ENCODE measurements at places on chromosomes 11 and 22.

DNA sequence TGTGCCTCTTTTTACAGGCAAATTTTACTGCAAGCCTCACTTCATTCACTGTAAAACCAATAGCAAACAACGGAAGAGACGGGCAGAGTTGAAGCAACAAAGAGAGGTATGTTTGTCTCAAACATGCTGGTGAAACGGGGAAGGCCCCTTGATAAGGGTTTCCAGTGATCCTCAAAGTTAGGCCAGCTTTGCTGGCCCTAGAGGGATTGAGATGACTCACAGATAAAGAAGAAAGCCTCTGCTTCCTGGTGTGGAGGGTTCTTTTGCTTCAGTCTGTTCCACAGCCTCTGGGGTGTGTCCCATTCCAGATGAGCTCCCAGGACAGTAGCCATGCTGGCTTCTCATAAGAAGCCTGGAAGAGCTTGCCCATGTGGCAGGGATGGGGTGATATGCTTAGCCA is 118.9 kb upstream of the PARVA start:
- DNase-seq, result peak; percentile 71

- no peak for DNase-seq
Observed at GRCh38 chr22:38942702-38943101, 14.7 kb upstream of the APOBEC3A start.

DNA sequence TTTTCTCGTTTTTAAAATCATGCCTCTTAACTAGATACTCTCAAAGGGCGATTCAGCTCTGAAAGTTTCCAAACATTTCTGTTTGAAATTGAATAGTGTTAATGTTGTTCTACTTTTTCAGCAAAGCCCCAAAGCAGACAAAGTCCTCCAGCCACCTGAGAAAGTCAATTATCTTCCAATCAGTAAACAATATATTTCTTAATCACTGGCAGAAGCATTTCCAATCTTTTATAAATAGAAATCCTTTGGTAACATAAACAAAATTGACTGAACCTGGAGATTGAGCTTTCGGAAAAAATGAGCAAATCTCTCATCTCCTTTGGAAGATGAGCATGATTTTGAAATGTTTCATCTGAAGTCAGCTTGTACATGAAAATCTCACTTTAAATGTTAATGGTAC is 84.4 kb upstream of the FIBIN start:
- DNase-seq, result no peak

DNA sequence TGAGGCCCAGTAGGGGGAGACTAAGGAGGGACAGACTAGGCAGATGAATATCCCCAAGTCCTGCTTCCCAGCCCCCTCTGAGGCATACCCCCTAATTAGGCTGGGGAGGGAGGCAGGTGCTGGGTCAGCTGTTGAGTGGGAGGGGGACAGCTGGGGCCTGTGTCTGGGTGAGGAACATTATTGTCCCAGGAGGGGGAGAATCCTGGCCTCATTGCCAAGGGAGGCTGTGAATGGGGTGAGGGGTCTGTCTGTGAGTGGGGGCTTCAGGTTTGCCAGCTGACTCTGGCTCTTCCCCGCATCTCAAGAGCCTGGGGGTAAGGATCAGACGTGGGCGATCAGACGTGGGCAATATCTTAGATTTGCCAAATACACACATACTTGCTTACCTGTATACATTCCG is 2.1 kb downstream of the INPPL1 start:
- DNase-seq, result no peak

- no peak for DNase-seq
Observed at GRCh38 chr22:22895776-22896445, 8.3 kb downstream of the IGLL5 start.

GRCh38 chr11:28981381-28981780 is 873.2 kb downstream of the METTL15 start:
- DNase-seq, result peak; percentile 52

DNA sequence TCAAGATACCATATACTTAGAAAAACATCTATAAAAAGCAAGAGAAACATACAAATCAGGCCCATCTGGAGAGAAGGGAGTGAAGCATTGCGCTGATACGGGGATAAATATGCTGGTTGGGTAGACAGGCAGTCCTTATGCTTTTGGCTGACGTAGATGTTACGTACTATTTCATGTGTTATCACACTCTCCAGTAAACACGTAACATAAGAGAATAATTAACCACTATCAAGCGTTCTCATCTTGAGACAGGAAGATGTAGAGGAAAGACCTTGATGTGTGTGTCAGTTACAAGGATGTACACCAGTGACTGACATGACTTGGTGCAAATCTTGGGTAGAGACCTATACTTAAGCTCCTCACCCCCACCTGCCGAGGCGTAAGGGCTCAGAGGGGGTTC is 86.7 kb upstream of the PRODH start:
- no peak for DNase-seq

DNA sequence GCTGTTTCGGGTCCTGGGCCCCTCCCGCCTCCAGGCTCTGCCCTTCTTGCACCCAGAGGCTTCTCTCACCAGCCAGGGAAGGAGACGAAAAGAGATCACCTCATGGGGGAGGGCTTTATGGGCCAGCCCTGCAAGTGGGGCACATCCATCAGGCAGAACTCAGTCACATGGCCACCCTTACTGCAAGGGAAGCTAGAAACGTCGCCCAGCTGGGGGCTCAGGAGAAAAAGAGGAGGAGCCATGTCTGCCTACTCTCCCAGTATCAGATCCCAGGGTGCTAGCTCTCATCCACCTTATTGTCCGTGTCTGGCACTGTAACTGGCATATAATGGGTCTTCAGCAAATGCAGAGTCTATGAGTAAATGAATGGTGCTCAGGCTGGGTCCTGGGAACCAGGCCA is 24.2 kb downstream of the MFNG start:
- DNase-seq, result no peak

DNA sequence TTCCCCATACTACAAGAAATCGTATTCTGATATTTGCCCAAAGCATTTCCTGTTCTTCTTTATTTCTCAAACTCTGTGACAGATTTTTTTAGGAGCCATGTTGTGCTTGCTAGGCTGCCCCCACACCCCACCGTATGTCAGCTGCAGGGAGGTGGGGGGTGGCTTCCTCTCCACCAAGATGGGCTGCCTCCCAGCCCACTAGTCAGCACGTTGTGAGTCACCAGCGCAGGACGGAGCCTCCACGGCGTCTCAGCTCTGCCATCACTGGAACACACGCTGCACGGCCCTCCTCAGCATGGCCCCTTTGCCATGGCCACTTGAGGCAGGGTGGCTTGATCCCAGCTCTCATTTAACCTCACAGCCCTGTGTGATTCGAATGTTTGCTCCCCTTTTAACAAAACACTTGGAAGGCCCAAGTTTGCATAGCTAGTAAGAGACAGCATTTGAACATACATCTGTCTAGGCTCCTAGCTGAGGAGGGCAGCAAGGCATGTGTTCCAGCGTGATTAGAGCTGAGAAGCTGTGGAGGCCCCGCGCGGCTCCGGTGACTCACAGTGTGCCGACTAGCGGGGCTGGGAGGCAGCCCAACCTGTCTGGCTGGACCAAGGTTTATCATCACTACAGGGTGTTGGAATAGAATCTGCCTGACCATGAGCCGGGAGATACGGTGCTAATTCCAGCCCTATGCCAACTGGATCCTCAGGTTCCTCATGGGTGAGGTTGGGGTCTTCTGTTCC is 180.7 kb upstream of the NCAM1 start:
- peak; percentile 56 for DNase-seq

DNA sequence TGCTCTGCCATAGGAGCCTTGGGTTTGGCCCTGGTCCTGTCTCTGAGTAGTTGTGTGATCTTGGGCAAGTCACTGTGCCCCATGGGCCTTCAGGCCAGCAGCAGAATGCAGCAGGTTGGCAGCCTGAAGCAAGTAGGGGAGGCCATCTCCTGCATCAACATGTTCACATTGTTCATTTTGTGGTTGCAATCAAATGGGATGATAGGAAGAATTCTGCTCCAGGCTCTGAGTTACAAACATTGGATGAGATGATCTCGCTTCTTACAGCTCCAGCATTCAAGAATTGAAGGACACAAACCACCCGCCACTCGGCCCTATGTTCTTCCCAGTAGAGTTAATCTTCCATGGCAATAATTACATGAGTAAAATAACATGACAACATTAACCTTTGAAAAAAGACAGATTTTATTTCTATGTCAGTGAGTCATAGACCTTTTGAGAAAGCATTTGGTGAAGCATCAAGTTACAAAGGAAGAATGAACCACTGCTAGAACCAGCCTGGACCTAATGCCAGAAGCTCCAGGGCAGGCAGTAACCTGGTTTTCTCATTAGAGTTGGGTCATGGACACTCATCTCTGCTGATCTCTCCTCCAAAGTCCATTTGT is 308.3 kb upstream of the NCAM1 start:
- peak; percentile 30 for DNase-seq

- peak; percentile 54 for DNase-seq
Observed at GRCh38 chr11:13061294-13061990, 52.3 kb downstream of the RASSF10 start.

DNA sequence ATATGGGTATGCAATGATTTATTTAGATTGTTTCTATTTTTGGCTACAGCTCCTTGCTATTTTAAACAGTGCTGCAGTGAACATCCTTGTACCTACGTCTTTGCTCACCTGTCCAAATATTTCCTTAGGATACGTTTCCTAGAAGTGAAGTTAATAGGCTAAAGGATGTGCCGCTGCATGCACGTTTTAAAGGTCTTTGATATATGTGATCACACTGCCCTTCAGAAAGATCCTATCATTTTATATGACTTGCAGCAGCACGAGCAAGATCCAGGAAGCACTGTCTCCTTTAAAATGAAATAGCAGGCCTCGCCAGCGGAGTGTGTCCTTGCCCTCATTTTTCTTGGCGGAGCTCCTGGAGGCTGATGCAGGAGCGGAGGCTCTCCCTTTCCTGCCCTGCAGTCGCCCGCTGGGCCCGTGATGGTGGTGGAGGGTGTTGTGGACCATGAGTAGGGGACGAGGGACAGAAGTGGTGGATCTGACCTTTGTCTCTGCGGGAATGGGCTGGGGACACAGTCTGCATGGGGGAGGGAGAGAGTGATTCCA is 19.4 kb downstream of the RPS6KA4 start:
- DNase-seq, result no peak

- no peak for DNase-seq
Observed at GRCh38 chr11:8922691-8923090, 10.1 kb downstream of the C11orf16 start.

- no peak for DNase-seq
Observed at GRCh38 chr22:23300476-23300875, 120.2 kb downstream of the BCR start.

DNA sequence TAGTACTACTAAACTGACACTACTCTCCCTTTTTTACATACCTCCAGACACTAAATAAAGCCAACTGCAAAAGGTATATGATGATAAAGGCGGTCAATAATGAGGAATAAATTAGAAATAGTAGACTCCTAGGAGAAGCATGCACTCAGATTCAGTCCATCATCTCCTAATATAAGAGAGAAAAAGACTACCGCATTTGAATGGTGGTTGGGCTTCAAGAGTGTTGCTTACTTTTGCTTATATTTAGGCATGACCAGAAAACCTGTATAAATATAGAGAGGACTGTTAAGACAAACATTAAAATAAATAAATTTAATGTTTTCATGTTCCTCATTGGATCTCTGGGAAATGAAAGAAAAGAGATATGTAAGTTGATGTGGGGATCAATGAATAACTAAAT is 1137.0 kb downstream of the FAM181B start:
- DNase-seq, result peak; percentile 1

DNA sequence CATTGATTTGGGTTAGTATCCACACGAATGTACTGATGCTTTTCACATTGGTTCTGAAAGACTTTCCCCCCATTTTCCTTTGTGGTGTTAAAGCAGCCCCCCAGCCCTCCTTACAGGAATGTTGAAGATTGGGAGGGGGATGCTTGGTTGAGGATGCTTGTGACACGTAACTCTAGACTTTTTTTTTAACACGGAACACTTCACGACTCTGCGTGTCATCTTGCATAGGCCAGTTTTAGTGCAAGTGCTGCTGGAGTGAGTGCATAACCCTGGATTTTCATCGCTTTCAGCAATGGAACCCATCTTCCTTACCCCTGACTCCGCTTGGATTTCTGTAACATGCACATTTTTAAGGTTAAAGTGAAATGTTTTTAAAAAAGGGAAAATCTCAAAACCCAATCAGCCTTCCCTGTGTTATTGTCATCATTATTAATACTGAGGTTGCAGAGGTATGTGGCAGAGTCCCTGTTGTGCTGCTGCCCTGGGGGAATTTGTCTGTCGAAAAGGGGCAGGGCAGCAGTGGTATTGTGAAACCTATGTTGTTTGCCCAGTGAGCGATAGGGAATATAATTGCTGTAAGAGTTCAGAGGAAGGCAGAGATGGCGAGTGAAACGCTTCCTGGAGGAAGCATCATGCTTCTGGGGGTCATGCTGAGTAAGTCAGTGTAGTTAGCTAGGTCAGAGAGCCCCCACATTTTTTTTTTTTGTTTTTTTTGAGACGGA is 12.1 kb downstream of the CECR2 start:
- no peak for DNase-seq

DNA sequence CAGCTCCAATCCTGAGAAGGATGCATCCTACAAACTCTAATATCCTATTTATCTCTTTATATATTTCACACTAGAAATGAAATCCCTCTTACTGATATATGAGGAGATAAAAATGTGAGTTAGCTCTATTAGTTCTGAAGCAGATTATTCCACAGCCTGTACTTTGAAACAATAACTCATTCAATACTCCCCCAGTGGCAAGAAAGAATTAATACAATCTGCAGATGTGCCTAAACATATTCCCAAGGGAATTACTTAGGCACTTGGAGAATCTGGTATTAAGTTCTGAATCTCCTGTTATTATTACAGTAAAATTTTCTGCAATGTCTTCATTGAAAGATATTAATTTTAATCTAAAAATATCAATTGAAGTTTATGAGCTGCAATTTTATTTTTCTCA is 59.4 kb downstream of the DDI1 start:
- DNase-seq, result peak; percentile 32

- no peak for DNase-seq
Observed at GRCh38 chr11:65096926-65097325, 912 bp downstream of the VPS51 start.

DNA sequence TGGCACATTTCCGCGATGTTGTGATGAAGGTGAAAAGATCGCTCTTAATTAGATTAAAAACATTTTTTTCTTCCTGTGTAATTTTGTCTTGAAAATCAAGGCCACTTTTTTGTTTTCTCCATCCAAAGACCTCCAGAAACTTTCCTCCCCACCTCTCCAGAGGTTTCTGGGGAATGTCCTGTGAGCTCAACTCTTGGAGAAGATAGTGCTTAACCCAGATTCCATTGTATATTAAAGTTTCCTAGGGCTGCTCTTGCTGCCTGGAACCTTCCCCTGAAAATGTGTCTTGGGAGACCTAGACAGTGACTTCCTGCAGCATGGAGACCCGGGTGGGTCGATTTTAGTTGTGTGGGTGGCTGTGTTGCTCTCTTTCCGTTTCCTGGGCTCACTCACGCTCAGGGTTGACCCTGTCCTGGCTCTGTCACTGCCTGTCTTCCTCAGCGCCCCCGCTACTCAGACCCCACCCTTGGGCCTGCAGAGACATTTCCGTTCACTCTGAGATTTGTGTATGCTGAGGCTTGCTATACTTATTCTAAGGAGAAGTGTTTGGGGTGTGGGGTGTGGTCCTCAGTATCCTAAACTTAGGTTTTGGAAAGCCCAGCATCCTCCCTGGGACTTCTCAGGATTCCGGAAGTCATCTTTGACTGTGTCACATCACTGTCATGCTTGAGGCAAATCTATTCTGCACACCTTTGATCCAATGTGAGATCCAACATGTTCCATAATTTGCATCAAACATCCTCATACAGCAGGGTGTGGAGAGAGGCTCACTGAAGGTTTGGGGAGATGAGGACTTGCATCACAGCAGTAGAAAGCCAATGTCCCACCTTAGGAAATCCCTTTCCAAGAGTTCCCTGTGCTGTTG is 47.2 kb downstream of the KCNQ1OT1 start:
- no peak for DNase-seq

GRCh38 chr22:31681349-31682345 is 19.6 kb upstream of the PISD start:
- peak; percentile 59 for DNase-seq
